ENCODE measurements at places on chromosomes 4 and X.

DNA sequence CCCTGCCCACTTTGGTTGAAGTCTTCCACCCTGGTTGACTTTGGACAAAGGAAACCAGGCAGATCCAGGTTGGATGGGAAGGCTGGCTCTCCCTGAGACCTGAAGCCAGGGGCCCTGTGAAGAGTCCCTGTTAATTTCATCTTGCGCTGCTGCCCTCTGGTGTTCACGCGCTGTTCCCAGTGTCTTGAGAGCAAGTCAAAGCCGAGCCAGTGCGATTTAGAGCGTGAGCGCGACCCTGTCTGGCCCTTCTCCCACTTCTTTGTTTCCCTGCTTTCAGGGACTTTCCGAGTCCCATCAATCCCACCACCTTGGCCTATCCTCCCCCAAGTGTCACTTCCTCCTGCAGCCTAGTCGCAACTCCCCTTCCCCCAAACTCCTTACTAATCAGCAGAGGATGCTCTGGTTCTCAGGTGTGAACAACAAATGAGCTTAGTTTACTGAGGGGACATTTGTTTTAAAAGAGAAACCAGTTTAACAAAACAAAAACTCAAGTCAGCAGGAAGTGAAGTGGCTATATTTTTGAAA is 25.8 kb upstream of the CHRNA9 start:
- DNase-seq = peak; percentile 91

DNA sequence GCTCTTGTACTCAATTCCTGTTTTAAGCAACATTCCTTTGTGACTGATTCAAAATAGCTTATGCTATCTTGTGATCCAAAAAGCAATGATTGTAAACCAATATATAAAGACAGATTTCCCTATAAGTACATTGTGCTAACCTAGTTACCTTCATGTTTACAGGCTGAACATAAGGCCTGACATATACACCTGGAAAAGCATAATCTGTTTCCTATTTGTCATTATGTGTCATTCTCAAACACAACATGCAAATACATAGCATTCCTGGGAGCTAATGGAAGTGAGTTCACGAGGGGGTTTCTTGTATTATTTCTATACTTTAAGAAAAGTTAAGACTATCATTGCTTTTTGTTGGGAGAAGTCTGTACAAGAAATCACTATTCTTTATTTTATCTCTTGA is 638.1 kb upstream of the AGA start:
- no peak for DNase-seq

DNA sequence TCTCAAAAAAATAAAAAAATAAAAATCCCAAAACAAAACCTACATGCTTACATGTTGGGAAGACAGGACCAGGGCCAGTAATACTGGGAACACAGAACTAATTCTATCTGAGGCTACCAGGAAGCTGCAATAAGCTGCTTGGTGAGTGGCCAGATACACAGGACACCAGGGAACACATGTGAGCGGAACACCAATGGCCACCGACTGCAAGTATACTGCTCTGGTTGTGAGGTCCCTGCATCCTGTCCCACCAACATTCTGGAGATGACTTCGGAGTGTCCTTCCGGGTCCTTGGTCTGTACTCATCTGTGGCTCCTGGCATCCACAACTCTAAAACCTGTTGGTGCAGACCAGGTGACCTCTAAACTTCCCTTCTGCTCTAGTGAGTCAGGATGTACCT is 2.7 kb downstream of the TNIP2 start:
- no peak for DNase-seq

DNA sequence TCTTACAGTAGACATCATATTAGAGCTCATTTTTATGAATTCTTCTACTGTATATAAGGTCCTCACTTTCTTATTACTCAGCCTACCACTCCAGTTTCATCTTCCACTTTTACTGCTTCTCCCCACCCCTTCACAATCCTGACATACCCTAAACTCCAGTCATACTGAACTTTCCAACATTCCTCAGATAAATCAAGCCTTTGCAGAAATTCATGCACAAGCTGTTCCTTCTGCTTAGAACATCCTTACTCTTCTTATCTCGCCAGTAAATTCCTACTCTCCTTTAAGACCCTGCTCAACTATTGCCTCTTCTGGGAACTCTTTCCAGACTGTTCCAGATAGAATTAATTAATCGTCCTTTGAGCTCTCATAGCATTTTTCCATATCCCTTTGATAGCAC is 24.8 kb downstream of the RTL9 start:
- no peak for DNase-seq

GRCh38 chr4:53963781-53964180 is 100.6 kb downstream of the CHIC2 start:
- DNase-seq = no peak

DNA sequence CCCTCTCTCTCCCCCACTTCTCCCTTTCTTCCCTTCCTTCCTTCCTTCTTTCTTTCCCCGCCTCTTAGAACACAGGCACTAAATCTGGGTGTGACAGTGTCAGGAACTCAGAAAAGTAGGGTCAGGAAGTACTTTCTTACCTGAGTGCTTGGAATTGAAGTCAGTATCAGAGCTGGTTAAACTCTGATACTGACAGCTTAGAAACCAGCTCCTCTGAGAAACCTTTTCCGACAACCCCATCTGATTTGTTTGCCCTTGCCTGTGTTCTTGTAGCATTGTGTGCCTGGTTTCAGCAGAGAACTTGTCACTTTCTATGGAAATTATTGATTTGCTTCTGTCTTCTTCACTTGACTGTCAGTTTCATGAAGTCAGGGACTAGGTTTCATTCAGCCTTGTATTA is 113.9 kb downstream of the AASDH start:
- DNase-seq = no peak

DNA sequence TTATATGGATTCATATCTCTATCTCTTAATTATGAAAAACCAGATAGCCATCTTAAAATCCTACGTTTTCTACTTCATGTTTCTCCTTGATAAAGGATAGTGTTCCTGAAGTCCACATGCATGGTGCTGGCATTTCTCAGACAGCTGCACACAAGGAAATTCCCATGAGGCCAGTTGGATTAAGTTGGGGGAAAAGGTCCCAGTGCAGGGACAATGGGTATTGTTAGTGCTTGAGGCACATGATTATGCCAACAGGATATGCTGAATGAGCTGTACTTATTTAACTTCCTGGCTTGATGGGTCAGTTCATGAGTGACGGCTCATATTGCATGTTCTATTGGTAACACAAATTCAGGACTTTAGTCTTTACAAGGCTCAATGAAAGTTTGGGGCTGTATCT is 913.9 kb upstream of the NDST4 start:
- no peak for DNase-seq

DNA sequence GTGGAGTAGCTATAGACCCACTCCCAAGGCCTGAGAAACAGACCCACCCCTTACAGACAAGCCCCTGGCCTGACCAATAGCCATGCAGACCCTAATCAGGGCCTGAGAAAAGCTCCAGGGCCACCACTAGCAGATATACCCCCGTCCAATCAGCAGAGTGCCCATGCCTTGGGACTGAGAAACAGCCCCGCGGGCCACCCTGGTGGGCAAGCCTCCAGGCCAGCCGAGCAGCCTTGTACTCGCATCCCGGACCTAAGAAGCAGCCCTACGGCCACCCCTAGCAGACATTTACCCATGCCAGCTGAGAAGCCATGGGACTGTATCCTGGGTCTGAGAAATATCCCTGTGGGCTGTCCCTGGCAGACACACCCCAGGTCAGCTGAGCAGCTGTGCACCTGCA is 436.5 kb downstream of the SMARCA1 start:
- no peak for DNase-seq

GRCh38 chr4:13992975-13993520 is 365.5 kb upstream of the BOD1L1 start:
- no peak for DNase-seq

DNA sequence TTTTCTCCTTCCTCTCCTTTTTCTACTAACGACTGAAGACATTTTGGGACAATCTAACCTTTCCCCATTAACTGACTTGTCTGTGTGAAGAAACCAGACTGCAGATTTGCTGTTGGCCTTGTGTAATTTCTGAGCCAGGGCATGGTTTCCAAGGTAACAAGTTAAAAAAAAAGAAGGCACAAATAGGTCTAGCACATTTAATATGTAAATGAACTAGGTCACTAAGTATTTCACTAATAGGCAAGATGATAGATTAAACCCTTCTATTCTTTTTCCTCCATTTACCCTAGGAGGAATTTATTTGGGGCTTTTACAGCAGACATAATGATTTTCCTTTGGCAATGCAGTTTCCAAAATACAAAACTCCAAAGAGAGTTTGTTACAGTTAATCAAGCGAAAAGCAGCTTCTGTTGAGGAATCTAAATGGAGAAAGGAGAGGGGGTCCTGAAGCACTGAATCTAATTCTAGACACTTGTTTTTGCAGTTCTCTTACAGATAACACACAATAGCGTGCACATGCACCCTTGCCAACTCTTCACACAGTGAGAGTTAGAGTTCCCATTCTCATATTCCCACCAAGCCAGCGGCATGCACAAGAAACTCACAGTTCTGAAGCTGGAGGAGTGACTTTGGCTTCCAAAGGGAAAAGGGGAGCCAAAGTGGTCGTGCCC is 72.0 kb downstream of the TSPAN5 start:
- DNase-seq = no peak

- no peak for DNase-seq
Measured at GRCh38 chrX:102845020-102845419, 92.1 kb upstream of the RAB40AL start.

- no peak for DNase-seq
Measured at GRCh38 chr4:112184438-112184837, 39.2 kb downstream of the FAM241A start.

GRCh38 chrX:109943092-109943739 is 59.7 kb upstream of the TMEM164 start:
- DNase-seq = no peak

DNA sequence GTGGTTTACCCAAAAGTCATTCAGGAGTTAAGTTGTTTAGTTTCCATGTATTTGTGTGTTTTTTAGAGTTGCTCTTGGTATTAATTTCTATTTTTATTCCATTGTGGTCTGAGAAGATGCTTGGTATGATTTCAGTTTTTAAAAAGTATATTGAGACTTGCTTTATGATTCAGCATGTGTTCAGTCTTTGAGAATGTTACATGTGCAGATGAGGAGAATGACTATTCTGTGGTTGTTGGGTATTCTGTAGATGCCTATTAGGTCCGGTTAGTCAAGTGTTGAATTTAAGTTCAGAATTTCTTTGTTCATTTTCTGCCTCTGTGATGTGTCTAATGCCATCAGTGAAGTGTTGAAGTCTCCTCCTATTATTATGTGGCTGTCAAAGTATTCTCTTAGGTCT is 249.4 kb downstream of the ARHGAP10 start:
- DNase-seq = no peak

DNA sequence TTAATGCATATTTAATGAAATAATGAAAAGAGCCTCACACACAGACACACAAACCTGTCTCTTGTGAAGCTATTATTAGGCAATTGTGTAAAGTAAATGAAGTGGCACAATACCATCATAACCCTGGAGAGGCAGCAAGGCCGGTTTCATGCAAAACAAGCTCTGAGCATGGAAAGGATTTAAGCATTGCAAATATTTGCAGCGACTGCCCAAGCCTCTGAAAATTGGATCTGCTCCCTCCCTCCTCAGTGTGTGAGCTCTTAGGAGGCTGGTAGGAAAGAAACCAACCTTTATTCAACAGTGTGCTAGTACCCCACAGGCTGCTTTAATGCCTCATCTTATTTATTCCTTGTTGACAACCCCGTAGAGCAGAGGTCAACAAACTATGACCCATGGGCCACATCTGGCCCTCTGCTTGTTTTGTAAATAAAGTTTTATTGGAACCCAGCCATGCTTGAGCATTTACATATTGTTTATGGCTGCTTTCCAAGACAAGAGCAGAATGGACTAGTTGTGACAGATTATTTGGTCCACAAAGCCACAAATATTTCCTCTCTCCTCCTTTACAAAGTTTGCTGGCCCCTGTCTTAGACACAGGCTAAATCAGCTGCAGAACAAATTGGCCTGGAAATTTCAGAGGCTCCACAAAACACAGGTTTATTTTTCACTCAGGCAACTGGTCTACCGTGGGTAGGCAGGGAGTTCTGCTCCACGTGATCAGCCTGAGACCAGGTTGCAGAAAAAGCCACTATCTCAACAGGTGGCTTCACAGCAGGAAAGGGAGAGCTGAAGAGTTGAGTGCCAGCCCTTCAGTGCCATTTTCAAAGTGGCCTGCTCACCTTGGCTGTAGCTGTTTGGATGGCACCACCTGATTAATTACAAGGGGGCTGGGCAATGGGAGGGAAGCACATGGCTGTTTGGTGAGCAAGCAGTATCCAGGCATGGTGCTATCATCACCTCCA is 16.8 kb downstream of the RS1 start:
- no peak for DNase-seq

DNA sequence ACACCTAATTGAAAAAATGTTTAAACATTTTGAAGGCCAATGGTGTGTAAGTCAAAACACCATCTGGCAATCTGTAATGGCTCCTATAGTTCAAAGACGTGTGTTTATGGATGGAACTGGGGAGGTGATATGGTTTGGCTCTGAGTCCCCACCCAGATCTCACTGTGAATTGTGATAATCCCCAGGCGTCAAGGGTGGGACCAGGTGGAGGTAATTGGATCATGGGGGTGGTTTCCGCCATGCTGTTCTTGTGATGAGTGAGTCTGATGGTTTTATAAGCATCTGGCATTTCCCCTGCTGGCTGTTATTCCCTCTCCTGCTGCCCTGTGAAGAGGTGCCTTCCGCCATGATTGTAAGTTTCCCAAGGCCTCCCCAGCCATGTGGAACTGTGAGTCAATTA is 52.2 kb downstream of the ADRA2C start:
- DNase-seq = no peak

- DNase-seq = no peak
Measured at GRCh38 chrX:63754136-63754859, 30.7 kb downstream of the ARHGEF9 start.

GRCh38 chr4:163448540-163449203 is 24.9 kb downstream of the TKTL2 start:
- no peak for DNase-seq

Data from B cell (primary cell).